Tibial nerve (tissue), 4 donors: ENCODE measurements at places on chromosomes 5 and 9.
A peak's percentile ranks its signal among the peaks of the same experiment; 100 is the strongest.

DNA sequence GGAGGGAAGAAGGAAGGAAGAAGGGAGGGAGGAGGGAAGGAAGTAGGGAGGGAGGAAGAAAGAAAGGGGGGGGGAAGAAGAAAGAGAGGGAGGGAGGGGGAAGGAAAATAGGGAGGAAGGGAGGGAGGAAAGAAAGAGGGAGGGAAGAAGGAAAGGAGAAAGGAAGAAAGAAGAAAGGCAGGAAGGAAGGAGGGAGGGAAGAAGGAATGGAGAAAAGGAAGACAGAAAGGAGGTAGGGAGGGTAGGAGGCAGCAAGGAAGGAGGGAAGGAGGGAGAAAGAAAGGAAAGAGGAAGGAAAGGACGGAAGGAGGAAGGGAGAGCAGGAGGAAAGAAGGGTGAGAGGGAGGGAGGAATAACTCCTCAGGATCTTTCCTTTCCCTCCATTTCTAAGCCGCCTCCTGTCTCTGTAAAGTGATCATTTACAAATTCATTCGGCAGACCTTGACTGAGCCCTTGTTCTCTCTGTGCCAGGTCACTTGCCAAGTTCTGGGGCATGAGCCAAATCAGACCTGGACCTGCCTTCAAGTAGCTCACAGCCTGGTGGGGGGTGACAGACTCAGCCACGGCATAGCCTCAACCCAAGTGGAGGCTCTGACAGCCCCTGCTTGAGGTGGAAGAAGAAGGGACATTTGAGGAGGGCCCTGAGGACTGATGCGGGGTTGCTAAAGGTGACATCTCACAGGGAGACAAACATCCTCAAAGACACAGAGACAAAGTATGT, 69.0 kb upstream of the HRH2 start:
- H3K36me3 ChIP-seq: no peaks in the 10 kb centered on the region
- no peaks in the 10 kb centered on the region for H3K4me1 ChIP-seq
- no peaks in the 10 kb centered on the region for H3K27me3 ChIP-seq
- H3K27ac ChIP-seq: no peak overlapping the region
- no peak for DNase-seq
- H3K4me3 ChIP-seq: no peak overlapping the region

GRCh38 chr9:88184976-88185375, 46.7 kb upstream of the SPATA31C2 start:
- H3K4me1 ChIP-seq: no peaks in the 10 kb centered on the region
- H3K27ac ChIP-seq: no peak overlapping the region
- H3K4me3 ChIP-seq: no peak overlapping the region
- DNase-seq: no peak
- H3K27me3 ChIP-seq: no peaks in the 10 kb centered on the region
- H3K36me3 ChIP-seq: no peaks in the 10 kb centered on the region

- H3K4me1 ChIP-seq: no peaks in the 10 kb centered on the region
- H3K4me3 ChIP-seq: no peak overlapping the region
- no peaks in the 10 kb centered on the region for H3K27me3 ChIP-seq
- no peaks in the 10 kb centered on the region for H3K36me3 ChIP-seq
- H3K27ac ChIP-seq: no peak overlapping the region
Measured at GRCh38 chr5:131276072-131276471, 12.2 kb downstream of the CDC42SE2 start.

DNA sequence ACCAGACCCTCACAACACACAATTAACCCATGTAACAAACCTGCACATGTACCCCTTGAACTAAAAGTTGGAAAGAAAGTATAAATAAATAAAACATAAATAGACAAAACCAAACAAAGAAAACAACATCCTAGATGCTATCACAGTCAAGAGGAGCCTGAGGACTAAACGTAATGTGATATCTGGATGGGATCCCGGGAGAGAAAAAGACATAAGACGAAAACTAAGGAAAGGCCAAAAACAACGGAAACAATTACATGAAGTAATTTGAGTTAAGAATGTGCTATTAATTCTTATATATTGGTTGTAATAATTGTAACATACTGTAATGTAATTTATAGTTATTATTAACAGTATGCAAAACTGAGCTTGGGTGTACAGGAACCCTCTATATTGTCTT, 793.9 kb downstream of the SEMA5A start:
- no peaks in the 10 kb centered on the region for H3K36me3 ChIP-seq
- DNase-seq: no peak
- no peak overlapping the region for H3K4me3 ChIP-seq
- no peaks in the 10 kb centered on the region for H3K4me1 ChIP-seq

- H3K4me1 ChIP-seq: peaks cover 56% of the 10 kb centered on the region
- H3K27ac ChIP-seq: no peak overlapping the region
- DNase-seq: no peak
- H3K4me3 ChIP-seq: no peak overlapping the region
- no peaks in the 10 kb centered on the region for H3K27me3 ChIP-seq
Measured at GRCh38 chr5:73501406-73501805, 3.2 kb downstream of the BTF3 start.

- no peaks in the 10 kb centered on the region for H3K36me3 ChIP-seq
- DNase-seq: no peak
- no peak overlapping the region for H3K4me3 ChIP-seq
- H3K27ac ChIP-seq: no peak overlapping the region
- H3K27me3 ChIP-seq: no peaks in the 10 kb centered on the region
Measured at GRCh38 chr9:82308836-82309235, 320.3 kb downstream of the SPATA31D1 start.

GRCh38 chr5:148748702-148749392, 77.6 kb upstream of the ADRB2 start:
- no peak for DNase-seq
- H3K36me3 ChIP-seq: no peaks in the 10 kb centered on the region
- no peaks in the 10 kb centered on the region for H3K27me3 ChIP-seq
- no peak overlapping the region for H3K27ac ChIP-seq
- H3K4me3 ChIP-seq: no peak overlapping the region

DNA sequence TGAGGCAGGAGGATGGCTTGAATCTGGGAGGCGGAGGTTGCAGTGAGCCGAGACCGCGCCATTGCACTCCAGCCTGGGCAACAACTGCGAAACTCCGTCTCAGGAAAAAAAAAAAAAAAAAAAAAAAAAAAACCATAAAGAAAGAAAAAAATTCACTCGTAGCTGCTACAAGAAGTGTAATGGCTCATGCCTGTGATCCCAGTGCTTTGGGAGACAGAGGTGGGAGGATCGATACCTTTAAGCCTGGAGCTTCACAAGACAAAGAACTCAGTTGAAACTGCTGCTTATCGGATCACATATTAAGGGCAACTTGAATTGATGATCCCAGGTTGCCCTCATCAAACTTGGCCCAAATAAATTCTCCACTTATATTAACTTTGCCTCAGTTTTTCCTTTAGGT, 1.0 kb upstream of the ZCCHC7 start:
- H3K27me3 ChIP-seq: no peaks in the 10 kb centered on the region
- peaks cover 9% of the 10 kb centered on the region for H3K4me1 ChIP-seq
- H3K4me3 ChIP-seq: no peak overlapping the region
- DNase-seq: no peak

- no peak overlapping the region for H3K27ac ChIP-seq
- H3K4me1 ChIP-seq: no peaks in the 10 kb centered on the region
- no peak overlapping the region for H3K4me3 ChIP-seq
- no peaks in the 10 kb centered on the region for H3K36me3 ChIP-seq
Measured at GRCh38 chr9:131320031-131320685, 30.6 kb downstream of the PLPP7 start.

DNA sequence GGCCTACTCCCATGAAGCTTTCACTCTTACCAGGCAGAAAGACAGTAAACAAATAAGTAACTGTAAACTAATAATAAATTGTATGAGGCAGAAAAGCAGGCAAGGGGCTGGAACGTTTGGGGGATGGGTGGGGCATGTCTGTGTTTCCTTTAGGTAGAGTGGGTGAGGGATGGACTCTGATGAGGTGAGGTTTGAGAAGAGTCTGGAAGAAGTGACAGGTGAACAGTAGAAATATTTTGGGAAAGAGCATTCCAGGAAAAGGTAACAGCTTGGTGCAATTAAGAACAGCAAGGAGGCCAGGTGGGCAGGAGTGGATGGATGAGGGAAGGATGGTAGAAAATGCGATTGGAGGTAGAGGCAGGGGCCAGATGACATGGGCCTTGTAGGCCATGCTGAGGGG, 56.5 kb downstream of the PTTG1 start:
- H3K4me3 ChIP-seq: no peak overlapping the region
- H3K36me3 ChIP-seq: no peaks in the 10 kb centered on the region
- H3K27ac ChIP-seq: no peak overlapping the region
- no peaks in the 10 kb centered on the region for H3K4me1 ChIP-seq
- H3K27me3 ChIP-seq: no peaks in the 10 kb centered on the region
- DNase-seq: no peak

DNA sequence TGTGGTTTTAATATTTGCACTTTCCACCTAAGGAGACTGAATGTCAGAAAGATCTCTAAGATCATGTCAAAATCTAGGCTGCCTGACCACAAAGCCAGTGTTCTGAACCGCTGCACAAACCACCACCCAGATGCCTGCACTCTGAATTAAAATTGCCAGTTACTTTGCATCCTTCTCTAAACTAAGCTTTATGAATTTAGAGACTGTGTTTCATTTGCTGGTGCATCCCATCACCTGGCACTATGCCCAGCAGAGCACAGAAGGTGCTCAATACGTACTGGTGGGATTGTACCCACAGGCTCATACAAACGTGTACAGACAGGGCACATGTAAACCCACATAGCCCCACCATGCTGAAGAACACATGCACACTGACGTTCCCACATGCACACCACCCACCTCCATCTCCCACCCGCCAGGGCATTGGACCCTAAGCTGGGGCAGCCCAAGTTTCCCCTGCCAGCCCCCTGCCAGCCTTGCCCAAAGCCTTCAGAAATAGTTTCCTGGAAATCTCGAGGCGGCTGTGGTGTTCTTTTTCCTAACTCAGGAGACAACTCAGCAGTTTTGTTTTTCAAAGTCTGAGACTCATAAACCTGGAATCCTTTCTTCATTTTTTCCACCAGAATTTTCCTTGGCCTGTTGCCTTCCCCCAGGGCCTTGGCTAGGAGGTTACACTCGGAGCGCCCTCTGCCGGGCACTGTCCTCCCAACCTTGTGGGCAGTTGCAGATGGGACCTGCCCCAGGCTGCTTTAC, 9.6 kb upstream of the TRAF1 start:
- peaks cover 42% of the 10 kb centered on the region for H3K4me1 ChIP-seq
- H3K36me3 ChIP-seq: no peaks in the 10 kb centered on the region
- H3K27ac ChIP-seq: peak overlapping the region; percentile 91
- DNase-seq: peak; percentile 98

DNA sequence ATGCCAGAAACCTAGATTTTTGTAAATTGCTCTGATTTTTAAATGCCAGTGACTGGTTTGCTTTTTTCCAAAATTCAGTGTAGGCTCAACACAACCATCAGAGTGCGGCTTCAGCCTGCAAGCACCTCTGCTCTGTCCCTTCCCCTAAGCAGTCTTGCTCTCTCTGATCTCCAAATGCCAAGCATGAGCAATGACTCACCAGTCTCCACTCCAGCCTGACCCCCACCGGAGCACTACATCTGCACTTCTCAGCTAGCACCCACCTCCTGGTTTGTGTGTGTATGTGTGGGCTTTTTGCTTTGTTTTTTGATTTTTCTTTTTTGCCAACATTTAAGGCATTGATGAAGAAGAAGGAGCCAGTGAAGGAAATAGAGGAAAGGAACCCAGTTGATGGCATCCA, 61.4 kb upstream of the ADRA1B start:
- H3K27ac ChIP-seq: no peak overlapping the region
- H3K4me3 ChIP-seq: no peak overlapping the region
- no peak for DNase-seq

GRCh38 chr5:98639274-98639673, 134.2 kb upstream of the RGMB start:
- no peak overlapping the region for H3K27ac ChIP-seq
- no peak for DNase-seq
- H3K27me3 ChIP-seq: no peaks in the 10 kb centered on the region
- H3K4me3 ChIP-seq: no peak overlapping the region

GRCh38 chr5:54045077-54045792, 265.1 kb downstream of the ARL15 start:
- no peak overlapping the region for H3K27ac ChIP-seq
- no peaks in the 10 kb centered on the region for H3K4me1 ChIP-seq
- no peaks in the 10 kb centered on the region for H3K36me3 ChIP-seq
- no peak for DNase-seq
- H3K4me3 ChIP-seq: no peak overlapping the region

DNA sequence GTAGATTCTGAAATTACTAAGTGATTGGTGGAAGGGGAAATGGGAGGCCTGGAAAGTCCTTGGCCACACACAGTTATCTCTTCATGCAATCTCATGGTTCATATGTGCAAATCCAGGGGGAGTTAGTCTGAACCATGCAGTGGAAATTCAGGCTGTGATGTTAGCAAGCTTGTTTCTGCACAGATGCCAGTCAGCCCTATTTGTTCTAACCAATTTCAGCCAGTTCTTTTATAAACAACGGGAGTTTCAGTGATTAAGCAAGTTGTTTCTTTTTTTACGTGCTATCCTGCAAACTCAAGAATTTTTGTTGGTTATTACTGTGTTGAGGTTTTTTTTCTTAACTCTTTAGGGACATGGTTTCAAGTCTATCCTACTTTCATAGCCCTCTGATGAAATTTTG, 298.0 kb downstream of the FER start:
- no peak overlapping the region for H3K27ac ChIP-seq
- no peaks in the 10 kb centered on the region for H3K36me3 ChIP-seq
- H3K4me3 ChIP-seq: no peak overlapping the region

DNA sequence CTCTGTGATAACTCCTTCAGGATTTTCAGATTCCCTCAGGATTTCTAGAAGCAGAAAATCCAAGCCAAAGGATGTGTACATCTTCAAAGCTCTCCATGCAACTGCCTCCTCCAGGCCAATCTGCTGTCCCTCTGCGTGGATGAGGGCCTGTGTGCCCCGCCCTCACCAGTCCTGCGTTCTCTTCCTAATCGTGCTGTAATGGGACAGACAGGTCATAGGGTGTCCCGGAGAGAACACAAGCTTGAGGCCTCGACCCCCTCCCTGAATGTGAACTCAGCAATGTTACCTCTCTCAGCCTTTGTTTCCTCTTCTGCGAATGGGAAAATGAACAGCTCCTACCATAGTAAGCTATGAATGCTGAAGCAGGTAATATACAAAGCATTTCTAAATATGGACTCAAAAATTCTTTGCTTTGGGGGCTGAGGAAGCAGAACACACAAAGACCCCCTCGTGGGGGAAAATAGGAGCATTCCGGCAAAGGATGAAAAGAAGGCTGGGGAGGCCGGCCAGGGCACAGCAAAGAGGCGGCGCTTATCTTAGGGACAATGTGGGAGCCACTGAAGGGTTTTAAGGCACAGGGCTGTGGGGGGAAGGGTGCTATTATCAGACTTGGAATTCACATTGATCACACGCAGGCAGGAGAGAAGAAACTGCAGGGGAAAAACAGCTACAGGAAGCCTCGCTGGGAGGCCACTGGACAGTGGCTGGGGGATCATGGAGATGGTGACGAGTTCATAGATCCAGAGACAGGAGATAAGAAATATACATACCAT, 57.2 kb upstream of the FBXW11 start:
- H3K27ac ChIP-seq: no peak overlapping the region
- no peak overlapping the region for H3K4me3 ChIP-seq
- H3K27me3 ChIP-seq: no peaks in the 10 kb centered on the region
- no peaks in the 10 kb centered on the region for H3K4me1 ChIP-seq

- no peaks in the 10 kb centered on the region for H3K36me3 ChIP-seq
- no peak for DNase-seq
- H3K27me3 ChIP-seq: no peaks in the 10 kb centered on the region
- peak overlapping the region; percentile 26 for H3K27ac ChIP-seq
- H3K4me1 ChIP-seq: peaks cover 26% of the 10 kb centered on the region
Measured at GRCh38 chr9:70441622-70442021, 27.2 kb upstream of the KLF9 start.
